Adipocyte (in vitro differentiated cells): ENCODE measurements at places on chromosomes 16 and 17.

- no peak for DNase-seq
These were observed 7.1 kb downstream of the CPNE7 start for GRCh38 chr16:89582614-89583196.

GRCh38 chr17:2803386-2803785 is 7.1 kb downstream of the RAP1GAP2 start:
- no peak for DNase-seq

- DNase-seq = no peak
These were observed 30.7 kb downstream of the CCR7 start for GRCh38 chr17:40534371-40535189.

DNA sequence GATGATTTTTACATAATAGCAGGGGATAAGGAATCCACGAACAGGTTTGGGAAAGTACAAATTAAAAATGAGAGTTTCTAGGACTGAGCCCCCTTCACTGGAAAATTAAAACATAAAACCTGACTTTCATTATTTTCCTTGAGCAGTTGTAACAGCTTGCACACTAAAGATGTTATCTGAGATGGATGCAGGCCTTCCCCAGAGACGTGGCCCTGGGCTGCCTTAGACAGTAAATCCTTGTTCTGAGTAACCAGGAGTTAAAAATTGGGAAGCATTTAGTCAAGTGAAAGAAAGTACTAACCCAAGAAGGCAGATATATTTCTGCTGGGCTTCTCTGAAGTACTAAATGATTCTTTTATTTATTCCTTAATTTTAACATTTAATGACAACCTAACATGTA is 432.2 kb upstream of the KIF2B start:
- no peak for DNase-seq

- DNase-seq = no peak
These were observed 39.3 kb upstream of the TOB1 start for GRCh38 chr17:50905460-50905803.

DNA sequence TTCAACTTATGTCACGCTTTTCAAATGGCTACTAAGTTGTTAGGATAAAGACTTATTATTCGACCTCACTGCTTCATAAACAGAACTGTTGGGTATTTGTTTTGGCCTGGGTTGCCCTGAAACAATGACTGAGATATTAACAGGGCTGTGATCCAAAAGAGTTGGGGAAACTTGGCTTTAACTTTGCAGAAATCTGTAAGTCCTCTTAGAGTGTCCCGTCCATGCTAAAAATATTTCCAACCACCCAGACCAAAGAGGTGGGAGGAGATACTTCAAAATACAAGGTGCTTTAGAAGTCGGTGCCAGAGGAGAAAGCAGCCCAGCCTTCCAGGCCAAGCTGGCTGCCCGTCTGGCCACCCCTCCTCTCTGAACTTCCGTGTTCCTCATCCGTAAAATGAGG is 16.1 kb upstream of the SPATA32 start:
- DNase-seq = peak; percentile 15

DNA sequence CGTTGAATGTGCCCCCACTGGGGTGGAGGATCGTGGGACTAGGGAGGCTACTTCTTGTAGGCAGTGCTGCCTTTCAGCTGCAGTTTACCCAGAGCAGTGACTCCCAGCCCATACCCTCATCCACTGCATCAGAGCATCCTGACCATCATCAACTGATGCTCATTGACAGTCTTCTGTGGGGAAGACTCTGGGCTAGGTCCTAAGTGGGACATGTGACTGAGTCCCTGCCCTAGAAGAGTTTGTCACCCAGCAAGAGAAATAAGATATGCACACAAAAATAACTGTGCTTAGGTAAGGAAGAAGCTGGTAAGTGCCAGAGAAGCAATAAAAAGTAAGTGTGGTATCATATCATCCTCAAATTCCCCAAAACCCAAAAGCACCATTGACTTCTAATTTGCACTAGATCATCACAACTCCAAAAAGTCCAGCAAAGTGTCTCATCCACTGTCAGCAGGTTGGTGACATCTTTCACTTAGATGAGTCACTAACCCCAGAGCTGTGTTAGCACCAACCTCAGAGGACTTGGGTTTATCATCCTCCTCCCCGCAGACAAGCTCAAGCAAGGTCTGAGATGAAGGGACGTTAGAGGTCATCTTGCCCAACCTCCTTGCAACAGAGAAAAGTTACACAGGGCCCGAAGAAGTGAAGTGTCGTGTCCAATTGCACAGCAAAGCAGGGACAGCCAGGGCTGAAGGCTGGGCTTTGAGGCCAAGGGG is 99.0 kb downstream of the CCDC182 start:
- DNase-seq = no peak

DNA sequence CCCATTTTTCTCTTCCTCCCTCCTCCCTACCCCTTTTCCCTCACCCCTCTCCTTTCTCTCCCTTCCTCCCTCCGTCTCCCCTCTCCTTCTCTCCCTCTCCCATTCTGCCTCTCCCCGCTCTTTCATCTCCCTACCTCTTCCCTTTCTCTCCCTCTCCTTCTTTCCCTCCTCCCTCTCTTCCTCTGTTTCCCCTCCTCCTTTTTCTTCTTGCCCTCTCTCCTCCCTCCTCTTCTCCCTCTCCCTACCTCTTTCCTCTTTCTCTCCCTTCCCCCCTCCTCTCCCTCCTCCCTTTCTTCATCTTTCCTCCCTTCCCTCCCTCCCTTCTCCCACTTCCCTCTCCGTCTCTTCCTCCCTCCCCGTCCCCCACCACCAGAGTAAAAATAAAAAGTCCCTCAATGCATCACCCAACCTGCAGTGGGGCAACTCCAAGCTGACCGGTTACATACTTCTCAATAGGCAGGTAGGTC is 10.4 kb downstream of the CHD9NB start:
- no peak for DNase-seq

DNA sequence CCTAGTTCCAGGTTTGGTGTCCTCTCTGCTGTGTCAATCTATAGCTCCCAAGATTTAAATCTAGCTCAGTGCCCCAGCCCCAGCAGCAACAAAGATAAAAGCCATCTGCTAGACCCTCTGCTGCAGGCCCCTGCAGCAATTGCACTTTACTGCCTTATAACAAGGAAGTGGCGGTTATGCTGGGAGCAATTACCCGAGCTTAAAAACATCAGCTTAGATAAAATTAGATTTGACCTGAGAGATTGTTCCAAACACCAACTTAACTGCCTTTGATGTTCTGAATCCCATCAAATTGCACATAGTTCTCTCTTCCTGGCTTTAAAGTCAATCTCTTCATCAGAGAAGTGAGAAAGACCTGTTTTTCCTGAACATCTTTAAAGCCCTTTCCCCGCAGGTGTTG is 62.4 kb upstream of the SHISA6 start:
- DNase-seq = no peak

GRCh38 chr16:72429671-72430081 is 257.7 kb upstream of the PMFBP1 start:
- no peak for DNase-seq

DNA sequence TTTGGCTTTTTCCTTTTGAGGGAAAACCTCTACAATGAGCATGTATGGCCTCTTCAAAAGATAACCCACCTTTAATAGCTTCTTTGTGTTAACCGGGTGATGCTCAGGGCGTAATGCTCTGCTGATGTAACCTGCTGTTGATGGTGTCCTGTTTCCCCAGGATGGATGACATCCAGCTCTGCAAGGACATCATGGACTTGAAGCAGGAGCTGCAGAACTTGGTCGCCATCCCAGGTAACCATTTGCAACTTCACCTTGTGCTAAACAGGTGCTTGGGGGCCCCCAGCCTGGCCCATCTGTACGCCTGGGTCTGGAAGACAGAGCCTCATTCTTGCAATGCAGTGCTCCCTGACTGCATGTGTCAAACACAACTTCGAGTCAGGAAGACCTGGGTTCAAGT is 75.1 kb downstream of the MARF1 start:
- no peak for DNase-seq

GRCh38 chr17:17146786-17147406 is 59.2 kb downstream of the PLD6 start:
- DNase-seq = no peak

DNA sequence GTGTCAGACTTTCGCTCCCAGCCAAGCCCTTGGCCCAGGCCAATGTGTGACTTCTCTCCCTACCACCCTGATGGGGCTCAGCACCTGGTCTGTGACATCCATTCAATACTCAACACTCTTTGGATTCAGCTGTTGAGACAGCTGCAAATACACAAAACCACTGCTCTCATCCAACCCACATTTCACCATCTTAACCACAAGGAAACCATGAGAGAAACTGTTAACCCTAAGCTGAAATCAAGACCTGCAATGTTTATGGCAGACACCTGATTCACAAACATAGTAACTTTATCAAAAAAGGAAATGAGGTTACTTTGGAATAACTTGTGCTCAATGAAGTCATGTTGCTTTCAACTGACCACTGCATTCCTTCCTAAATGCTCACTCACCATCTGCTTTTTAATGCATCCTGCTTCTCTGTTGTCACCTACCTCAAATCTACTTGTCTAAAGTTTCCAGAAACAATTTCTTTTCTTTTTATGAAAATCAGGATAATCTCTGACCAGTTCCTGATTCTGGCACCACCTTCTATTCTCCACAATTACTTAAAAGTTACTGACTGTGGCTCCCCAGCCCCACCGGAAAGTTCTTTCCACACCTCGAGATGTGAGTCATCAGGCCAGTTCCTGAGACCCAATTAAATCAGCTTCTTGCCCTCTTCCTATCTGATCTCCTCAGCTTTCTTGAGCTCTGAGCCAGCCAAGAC is 88.2 kb downstream of the NOG start:
- DNase-seq = peak; percentile 55

DNA sequence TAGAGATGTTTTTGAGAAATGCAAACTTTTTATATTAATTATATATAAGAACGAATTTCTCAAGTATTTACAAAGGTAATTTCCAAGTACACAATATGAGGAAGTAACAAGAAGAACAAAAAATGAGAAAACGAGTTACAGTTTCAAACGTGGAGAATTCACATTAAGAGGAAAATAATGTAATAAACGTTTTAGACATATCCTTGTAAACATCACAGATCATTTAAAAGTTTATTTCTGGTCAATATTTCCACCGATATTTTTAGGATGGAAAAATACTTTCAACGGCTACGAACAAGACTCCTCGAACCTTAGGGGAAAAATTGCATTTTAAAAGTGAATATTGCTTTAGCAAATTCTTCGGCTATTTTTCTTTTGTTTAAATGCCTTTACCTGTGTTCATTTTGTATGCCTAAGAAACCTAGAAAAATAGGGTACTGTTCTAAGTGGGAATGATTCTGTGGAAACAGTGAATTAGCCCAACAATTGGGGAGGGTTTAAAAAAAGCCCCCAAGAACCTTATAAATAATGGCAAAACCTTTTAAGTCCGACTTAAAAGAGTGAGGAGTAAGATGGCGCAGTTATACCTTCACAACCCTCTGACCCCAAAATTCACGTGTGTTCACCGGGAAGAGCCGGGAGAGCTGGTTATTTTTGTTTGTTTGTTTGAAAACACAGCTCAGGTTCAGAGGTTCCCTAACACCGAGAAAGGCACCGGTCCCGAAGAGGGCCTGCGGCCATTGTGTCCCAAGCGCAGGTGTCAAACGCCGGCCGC is 3.3 kb downstream of the HNF1B start:
- no peak for DNase-seq

DNA sequence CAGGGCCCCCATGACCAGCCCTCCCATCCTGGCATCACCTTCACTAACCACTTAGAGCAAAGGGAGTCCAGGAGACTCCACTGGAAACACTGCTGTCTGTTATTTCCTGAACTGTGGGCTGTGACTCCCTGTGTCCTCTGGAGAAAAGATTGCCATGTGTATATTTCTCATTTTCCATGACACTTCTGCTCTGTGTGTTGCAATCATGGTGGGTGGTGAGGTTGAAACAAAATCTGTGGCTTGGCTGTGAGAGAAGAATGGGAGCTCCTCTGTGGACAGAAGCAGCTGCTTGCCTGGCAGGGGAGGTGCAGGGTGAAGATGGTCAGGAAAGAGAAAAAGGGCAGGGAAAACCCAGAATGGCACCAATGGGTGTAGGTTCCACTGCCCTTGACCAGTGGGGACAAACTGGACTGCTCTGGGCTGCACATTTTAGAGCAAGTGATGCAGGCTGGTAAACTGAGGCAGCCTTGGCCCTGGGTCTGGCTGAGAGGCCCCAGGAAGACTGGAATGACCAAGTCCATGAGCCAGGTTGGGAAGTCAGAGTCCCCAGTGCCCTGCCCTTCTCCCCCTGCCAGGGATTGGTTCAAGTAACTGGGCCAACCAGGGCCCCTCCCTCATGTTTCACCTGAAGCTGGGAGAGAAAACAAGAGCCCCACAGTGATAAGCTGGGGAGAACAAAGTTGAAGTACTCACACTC is 314.3 kb downstream of the C16orf95 start:
- DNase-seq = peak; percentile 84

- DNase-seq = no peak
These were observed 29.4 kb upstream of the NAT9 start for GRCh38 chr17:74805591-74805991.

DNA sequence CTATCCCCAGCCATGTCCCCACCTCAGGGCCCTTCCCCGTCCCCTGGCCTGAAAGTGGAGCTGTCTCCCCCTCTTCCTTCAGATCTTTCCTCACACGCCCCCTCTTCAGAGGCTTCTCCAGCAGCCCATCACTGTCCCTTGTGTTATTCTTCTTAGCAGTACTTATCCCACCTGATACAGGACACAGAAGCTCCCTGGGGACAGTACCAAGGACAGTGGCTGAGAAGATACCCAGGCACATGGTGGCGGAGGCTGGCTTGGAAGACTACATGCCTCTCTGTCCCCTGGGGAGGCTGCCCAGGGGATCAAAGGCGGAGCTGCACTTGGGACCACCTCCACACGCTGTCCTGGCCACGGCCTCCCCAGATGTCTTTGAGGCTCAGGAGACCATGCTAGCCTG is 23.9 kb downstream of the HSD11B2 start:
- no peak for DNase-seq

- DNase-seq = peak; percentile 85
These were observed 8.3 kb upstream of the ZNF750 start for GRCh38 chr17:82848022-82848592.

DNA sequence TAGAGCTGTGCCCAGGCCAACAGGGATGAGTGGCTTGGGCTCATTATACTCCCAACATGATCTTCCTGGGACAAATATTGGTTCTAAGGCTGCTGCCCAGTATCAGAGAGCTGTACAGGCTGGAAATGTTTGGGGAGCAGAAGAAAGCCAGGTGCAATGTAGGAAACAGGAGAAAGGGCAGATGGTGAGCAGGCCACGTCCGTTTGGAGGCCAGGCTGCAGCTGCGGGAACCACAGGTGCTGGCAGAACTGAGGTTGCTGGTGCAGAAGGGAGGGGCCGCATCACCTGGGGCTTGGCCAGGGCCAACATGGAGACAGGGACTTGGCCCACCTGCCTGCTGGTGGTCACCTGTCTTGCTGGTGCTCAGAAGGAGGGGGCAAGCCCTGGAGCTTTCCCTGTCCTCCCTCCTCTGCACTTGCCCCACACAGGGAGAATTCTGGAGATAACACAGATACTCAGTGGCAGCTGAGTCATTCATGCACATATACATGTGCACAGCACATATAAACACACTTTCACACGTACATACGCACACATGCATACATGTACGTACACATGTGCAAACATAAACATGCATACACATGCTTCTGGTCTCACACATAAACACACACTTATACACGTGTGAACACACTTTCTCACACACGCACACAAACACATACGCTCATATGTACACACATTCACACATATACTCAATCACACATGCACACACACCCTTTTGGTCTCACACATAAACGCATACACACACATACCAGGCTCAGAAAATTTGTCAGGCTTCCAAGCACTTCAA is 67.7 kb downstream of the WSCD1 start:
- no peak for DNase-seq

- peak; percentile 37 for DNase-seq
These were observed 40.1 kb upstream of the RBBP6 start for GRCh38 chr16:24499193-24499814.

GRCh38 chr17:35932586-35932985 is 2.0 kb upstream of the RDM1 start:
- no peak for DNase-seq

- peak; percentile 39 for DNase-seq
These were observed 902.5 kb downstream of the KCNJ2 start for GRCh38 chr17:71071837-71072236.
